Ovary (tissue), 10 donors: ENCODE measurements at places on chromosomes 12 and 14. TPM values are rescaled to one million over a fixed set of nuclear protein-coding genes. Genes with fewer than 3 reads are reported as not detected.

DNA sequence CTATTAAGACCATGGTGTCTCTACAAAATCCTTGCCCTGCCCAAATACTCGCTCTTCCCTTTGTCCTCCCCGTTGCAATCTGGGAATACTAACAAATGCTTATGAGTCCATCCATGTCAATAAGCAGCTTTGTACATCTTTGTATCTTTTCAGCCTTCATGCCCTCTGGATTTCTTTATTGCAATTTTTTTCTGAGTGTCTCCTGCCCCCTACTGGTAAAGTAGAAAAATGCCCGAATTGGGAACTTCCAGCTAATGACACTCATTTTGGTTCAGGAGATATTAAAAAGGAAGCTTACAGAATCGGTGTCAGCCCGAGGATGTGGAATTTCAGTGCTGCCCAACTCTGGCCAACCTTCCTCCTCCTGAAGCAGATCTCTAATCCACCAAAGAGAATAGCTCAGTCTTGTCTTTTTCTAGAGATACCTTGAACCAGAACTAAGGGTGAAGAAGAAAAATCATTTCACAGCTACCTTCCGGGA is 46.0 kb downstream of the SH2B3 start:
- no peak for DNase-seq
- H3K4me3 ChIP-seq: no peak overlapping the region
- H3K36me3 ChIP-seq: no peaks in the 10 kb centered on the region
- H3K4me1 ChIP-seq: no peaks in the 10 kb centered on the region

- H3K36me3 ChIP-seq: no peaks in the 10 kb centered on the region
These were observed 22.1 kb upstream of the LRRC9 start for GRCh38 chr14:59897757-59898383.

DNA sequence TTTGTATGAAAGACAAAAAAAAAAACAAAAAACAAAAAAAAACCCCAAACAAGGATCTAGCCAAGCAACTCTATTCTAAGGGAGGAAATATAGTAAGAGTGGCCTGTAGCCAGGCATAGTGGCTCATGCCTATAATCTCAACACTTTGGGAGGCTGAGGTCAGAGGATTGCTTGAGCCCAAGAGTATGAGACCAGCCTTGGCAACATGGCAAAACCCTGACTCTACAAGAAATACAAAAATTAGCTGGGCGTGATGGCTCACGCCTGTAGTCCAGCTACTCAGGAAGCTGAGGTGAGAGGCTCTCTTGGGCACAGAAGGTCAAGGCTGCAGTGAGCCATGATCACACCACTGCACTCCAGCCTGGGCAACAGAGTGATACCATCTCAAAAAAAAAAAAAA is 47.9 kb downstream of the TMEM117 start:
- DNase-seq: no peak
- H3K36me3 ChIP-seq: no peaks in the 10 kb centered on the region
- H3K27me3 ChIP-seq: no peaks in the 10 kb centered on the region
- no peak overlapping the region for H3K4me3 ChIP-seq
- no peak overlapping the region for H3K27ac ChIP-seq

GRCh38 chr12:97292588-97292987 is 170.0 kb upstream of the RMST start:
- H3K27ac ChIP-seq: no peak overlapping the region
- H3K27me3 ChIP-seq: no peaks in the 10 kb centered on the region
- no peak for DNase-seq
- no peaks in the 10 kb centered on the region for H3K36me3 ChIP-seq

DNA sequence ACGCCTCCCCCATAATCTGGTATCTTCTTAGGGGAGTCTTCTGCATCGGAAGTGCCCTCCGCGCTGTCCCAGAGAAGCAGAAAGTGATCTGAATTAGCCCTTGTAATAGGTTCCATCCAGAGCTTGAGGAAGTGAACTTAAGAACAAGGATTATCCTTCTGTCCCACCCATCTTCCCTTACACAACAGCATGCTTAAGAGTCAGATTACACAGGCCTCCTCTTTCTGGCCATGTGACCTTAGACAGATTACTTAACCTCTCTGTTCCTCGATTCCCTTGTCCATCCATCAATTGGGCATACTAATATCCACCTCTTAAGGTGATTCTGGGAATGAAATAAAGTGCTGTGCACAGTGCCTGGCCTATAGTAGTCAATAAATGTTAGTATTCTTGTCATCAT is 11.4 kb downstream of the CABP1 start:
- no peaks in the 10 kb centered on the region for H3K27me3 ChIP-seq
- no peak overlapping the region for H3K27ac ChIP-seq
- no peak for DNase-seq
- H3K4me1 ChIP-seq: no peaks in the 10 kb centered on the region

DNA sequence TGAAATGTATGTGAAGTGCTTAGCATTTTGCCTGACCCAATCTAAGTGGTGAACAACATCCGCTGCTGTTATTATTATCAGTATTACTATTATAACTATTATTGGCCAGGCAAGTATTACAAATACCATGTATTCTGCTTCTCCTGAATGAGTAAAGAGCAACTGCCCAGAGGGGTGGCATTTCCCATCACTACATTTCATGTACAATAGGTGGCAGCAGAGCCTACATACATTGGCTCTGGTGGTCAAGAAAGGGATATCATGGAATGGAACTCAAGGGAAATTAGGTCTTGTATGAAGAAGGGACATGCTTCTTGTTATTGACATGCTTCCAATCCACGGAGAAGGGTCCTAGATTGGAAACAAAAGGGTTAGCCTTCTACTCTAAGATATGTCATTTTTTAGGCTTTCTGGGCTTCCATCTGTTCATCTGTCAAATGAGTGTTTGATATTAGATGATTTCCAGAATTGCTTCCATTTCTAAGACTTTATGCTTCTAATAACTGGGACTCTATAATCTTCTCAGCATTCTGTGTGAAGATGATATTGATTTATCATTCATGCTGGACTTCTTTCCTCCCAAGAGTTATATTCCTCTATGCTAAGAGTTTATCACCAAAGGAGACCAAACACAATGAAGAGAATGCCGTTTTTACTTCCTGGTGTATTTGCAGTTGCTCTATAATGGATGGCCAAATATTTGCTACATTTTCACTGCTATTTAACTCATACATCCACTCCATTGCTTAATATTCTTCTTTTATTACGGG is 239.1 kb downstream of the SSPN start:
- H3K27me3 ChIP-seq: no peaks in the 10 kb centered on the region
- H3K27ac ChIP-seq: no peak overlapping the region
- no peaks in the 10 kb centered on the region for H3K4me1 ChIP-seq

GRCh38 chr14:37254411-37254947 is 56.7 kb downstream of the MIPOL1 start:
- DNase-seq: no peak
- no peaks in the 10 kb centered on the region for H3K27me3 ChIP-seq
- H3K27ac ChIP-seq: no peak overlapping the region
- no peaks in the 10 kb centered on the region for H3K4me1 ChIP-seq
- no peaks in the 10 kb centered on the region for H3K36me3 ChIP-seq
- H3K4me3 ChIP-seq: no peak overlapping the region

Gene CAPZA3
- not detected for total RNA-seq

Gene FAM90A1
- total RNA-seq: 0.13 TPM

Gene AGAP2
- 0.68 TPM for total RNA-seq

Gene RASAL1
- total RNA-seq: not detected

Gene CLEC6A
- not detected for total RNA-seq

Gene FGF23
- total RNA-seq: not detected
